ENCODE measurements at places on chromosomes 5 and 9.

DNA sequence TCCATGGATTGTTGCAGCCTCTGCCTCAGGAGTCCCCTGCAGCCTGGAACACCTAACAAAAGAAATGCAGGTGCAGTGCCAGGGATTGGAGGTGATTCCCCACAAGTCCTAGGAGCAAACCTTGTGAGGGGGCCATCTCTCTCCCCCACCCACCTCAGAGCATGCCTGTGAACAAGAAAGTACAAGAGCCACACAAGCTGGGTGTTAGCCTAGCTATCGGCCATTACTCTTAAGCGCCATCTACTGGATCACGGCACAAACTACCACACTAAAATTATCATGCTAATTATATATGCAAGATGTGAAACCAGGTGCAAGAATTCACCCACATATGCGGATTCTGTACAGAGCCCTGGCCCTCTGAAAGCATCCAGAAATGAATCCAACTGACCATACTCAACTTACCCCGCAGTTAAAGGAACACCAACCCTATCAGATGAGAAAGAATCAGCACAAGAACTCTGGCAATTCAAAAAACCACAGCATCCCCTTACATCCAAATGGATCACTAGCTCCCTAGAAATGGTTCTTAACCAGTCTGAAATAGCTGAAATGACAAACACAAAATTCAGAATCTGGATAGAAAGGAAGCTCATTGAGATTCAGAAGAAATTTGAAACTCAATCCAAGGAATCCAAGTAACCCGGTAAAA lies 16.5 kb upstream of the PRSS3 start:
- no peak for DNase-seq

GRCh38 chr5:39368116-39368515 lies 3.8 kb upstream of the C9 start:
- DNase-seq, result no peak

DNA sequence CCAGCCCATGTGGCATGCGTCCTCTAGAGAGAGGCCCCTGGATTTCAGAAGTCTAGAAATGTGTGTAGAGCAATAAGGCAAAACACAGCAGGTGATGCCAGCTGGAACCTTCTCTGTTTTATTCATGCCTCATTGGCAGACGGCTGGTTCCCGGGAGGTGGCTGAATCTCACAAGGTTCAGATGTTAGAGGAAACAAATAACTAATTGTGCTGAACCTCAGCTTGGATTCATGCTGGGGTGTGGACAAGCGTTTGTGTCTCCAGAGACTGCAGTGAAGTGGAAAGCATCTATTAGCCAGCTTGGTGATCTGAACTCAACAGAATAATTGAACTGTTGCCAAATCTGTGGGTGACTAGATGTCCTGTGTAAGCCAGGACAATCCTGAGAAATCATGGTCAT lies 131.1 kb upstream of the NR4A3 start:
- no peak for DNase-seq

GRCh38 chr9:18479405-18479804 lies 5.5 kb downstream of the ADAMTSL1 start:
- DNase-seq, result no peak

GRCh38 chr5:67152400-67152799 lies 44.2 kb downstream of the CD180 start:
- no peak for DNase-seq

DNA sequence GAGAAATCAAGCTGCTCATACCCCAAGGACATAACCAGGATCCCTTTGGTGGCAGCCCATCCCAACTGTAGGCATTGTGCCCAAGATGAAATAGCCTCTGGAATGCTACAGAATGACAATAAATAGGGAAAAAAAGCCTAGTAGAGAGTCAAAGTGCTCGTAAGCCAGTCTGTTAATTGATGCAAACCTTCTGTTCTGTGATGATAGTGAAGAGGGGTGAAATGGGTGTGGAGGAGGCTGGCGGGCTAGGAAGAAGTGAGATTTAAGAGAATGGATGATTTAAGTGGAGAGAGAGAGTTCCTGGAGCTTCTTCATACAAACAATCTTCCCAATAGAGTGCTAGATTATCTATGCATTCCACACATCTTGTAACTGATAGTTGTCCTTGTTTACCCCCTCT lies 301.0 kb upstream of the PCSK5 start:
- DNase-seq, result no peak

DNA sequence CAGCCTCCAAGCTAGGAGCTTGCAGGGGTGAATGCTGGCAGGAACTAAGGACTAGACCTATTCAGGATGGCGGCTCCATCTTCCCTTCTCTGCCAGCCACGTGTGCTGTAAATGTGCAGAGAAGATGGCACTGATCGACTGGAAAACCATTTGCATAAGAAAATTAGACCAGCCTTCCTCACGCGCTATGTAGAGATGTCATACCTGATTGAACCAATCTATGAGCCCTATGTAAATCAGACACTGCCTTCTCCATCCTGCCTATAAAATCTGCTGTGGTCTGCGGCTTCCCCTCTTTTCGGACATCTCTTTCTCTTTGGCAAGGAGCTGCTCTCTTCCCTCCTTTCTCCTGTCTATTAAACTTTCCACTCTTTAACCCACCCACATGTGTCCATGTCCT lies 91.6 kb downstream of the NPR3 start:
- DNase-seq, result no peak

DNA sequence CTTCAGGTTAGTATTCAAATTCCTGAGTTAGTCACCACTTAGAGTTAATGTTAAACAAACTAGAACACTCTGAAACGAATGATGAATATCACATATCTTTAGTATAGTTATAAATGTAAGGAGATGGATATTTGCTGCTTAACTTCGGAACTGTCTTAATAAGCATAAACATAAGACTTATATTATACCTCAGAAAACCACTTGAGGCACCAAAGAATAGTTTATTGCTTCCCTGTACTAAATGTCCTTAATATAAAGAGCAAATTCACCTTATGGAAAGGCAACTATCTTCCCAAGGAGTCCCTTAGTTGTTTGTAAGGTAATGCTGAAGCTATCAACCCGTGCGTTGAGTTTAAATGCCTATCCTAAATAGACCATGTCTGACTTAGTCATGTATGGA lies 300.0 kb upstream of the ADAMTSL1 start:
- no peak for DNase-seq

- no peak for DNase-seq
Observed at GRCh38 chr5:168710706-168711105, 131.5 kb upstream of the PANK3 start.

DNA sequence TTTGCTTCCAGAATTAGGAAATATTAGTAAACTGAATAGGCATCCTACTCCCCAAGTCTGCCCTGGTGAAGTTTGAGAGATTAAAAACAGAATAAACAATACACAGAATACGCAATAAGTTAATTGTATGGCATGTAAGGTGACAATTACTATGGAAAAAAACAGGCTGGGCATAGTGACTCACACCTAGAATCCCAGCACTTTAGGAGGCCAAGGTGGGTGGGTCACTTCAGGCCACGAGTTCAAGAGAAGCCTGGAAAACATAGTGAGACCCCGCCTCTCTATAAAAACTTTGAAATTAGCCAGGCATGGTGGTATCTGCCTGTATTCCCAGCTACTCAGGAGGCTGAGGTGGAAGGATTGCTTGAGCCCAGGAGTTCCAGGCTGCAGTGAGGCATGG lies 64.2 kb upstream of the SUSD1 start:
- no peak for DNase-seq

All from T-helper 22 cell (primary cell).